ENCODE measurements at places on chromosomes 5 and 9.

- DNase-seq, result peak; percentile 34
Measured at GRCh38 chr5:56910210-56910965, 992 bp downstream of the SETD9 start.

GRCh38 chr5:168477060-168477459 is 9.2 kb upstream of the RARS1 start:
- DNase-seq, result peak; percentile 87

- peak; percentile 84 for DNase-seq
Measured at GRCh38 chr5:137152616-137153015, 346.5 kb downstream of the SPOCK1 start.

DNA sequence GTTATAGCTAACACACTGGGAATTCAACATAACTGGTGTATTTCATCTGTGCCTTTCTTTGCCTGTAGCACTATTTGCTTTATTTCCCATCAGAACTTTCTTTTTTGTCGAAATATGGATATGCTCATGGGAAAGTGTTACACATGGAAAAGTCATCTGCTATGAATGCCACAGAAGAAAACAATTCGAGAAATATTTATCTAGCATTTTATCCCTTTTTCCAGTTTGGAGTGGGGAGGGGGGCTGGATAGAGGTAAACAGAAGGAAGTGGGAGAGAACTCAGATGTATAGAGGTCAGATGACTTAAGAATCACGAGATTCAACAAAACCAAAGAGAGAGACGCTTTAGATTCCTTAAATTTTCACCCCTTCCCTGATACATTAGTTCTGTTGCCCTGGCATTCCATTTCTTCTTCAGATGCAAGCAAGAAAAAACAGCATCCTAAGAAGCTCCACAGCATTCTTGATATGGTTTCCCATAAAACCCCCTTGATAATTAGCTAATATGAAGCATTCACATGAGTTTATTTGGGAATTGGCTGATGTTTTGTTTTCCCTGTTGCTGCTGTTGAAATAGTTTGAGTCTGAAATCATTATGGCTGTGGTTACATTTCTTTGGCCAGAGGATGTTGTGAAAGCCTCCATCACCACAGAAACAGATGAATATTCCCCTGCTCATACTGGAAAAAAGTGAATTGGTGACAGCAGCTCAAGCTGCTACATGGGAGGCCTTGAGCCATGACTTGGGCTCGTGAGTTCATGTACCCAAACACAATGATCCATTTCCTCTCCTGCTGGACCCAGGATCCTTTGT is 335.8 kb upstream of the DAB2 start:
- DNase-seq, result peak; percentile 97

GRCh38 chr9:137738703-137739102 is 119.9 kb downstream of the EHMT1 start:
- no peak for DNase-seq

DNA sequence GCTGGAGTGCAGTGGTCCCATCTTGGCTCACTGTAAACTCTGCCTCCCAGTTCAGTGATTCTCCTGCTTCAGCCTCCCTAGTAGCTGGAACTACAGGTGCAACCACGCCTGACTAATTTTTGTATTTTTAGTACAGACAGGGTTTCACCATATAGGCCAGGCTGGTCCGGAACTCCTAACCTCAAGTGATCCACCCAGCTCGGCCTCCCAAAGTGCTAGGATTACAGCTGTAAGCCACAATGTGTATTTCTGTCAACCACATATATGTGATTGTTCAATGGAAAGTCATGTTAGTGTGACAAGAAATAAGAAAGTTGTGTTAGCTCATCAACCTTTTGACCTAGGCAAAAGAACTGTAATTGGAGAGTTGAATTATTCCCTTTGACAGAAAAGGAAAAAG is 677.1 kb upstream of the CHD1 start:
- no peak for DNase-seq

GRCh38 chr9:34907044-34907443 is 51.0 kb upstream of the PHF24 start:
- DNase-seq, result no peak

- no peak for DNase-seq
Measured at GRCh38 chr9:11045589-11045988, 432.8 kb upstream of the PTPRD start.

All from astrocyte (in vitro differentiated cells and primary cell).